ENCODE measurements at places on chromosomes 2 and 18.

DNA sequence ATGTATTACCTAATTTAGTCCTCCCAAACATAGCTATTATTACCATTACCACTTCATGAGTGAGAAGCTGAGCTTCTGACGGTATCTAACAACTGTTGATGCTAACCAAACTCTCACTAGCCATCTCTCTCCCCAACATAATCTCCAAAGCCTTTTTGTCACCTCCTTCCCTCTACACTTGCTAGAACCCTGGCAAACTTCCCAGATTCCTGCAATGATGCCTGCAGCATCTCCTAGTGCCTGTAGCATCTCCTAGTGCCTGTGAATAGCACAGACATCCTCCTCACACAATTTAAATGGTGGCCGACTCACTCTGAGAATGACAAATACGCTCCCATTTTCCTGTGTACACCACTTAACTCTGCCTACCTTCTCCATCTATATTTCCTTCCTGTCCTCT lies 126.7 kb downstream of the STK39 start:
- no peak for DNase-seq

GRCh38 chr2:207683438-207683837 lies 28.0 kb upstream of the CCNYL1 start:
- no peak for DNase-seq

GRCh38 chr2:127117603-127118002 lies 10.6 kb upstream of the BIN1 start:
- no peak for DNase-seq

- DNase-seq, result no peak
Observed at GRCh38 chr2:62209427-62209991, 13.6 kb downstream of the B3GNT2 start.

DNA sequence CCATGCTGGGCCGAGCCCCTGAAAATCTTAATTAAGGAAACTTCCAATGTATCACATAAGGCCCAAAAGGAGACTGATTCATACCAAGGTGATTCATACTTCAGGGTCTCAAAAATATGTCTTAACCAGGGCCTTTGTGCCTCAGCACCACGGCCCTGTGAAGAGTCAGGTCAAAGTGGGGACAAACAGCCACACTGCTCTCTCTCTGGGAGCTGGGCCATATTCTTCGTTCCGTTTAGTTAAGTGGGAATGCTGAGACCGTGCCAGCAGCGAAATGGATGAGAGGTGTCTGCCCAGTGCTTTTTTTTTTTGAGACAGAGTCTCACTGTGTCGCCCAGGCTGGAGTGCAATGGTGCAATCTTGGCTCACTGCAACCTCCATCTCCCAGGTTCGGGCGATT lies 9.3 kb upstream of the PTMA start:
- DNase-seq, result no peak

- no peak for DNase-seq
Observed at GRCh38 chr2:122194546-122194945, 439.1 kb downstream of the TSN start.

GRCh38 chr2:165533331-165533730 lies 63.8 kb downstream of the CSRNP3 start:
- no peak for DNase-seq

GRCh38 chr18:59631583-59632181 lies 65.5 kb downstream of the CCBE1 start:
- no peak for DNase-seq

DNA sequence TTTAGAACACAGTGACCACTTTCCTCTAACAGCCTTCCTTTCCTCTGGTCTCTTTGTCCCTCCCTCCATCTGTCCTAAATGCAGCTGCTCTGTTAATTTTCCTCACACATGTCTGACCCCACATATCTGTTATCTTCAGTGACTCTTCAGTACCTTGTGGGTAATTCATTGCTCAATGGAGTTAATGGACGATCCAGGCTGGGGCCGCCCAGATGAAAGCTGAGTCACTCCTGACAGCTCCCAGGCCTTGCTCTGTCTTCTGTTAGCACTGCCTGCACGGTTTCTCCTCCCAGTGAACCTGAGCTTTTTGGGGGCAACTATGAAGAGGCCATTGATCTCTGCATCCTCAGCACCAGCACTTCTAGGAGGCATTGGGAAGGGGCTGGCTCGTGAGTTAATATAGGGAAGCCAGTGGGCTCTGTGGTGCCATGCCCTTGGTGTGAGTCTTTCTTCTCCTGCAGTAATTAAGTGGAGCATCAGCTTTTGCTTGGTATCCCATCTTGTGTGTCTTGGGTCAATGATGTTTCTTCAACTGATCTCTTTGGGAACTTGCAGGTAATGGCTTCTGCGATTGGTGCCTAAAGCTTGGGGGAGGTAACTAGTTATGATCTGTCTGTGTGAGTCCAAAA lies 67.3 kb downstream of the SNORC start:
- no peak for DNase-seq

- DNase-seq, result no peak
Observed at GRCh38 chr18:58676270-58676669, 5.0 kb downstream of the MALT1 start.

DNA sequence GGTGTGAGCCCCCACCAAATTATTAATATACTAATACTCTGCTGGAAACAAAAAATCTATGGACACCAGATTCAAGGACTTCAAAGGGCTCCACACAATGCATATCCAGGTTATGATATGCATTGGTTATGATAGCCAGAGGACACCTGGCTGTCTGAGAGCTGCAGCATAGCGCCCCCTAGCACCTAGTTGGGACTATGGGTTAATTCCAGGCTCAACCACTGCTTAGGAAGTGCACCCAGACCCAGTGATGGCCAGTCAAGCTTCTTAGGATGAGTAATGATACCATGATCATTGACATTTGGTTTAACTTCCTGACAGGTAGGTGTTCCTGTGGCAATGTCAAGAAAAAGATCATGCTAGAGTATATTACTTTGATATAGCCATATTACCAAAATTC lies 3.8 kb upstream of the FRZB start:
- DNase-seq, result no peak

- no peak for DNase-seq
Observed at GRCh38 chr2:237722616-237723015, 76.0 kb upstream of the RBM44 start.

Data from LNCaP clone FGC (cell line).